ENCODE measurements at places on chromosomes 3 and 15.

- DNase-seq, result no peak
Observed at GRCh38 chr3:140276703-140277102, 341.7 kb downstream of the CLSTN2 start.

DNA sequence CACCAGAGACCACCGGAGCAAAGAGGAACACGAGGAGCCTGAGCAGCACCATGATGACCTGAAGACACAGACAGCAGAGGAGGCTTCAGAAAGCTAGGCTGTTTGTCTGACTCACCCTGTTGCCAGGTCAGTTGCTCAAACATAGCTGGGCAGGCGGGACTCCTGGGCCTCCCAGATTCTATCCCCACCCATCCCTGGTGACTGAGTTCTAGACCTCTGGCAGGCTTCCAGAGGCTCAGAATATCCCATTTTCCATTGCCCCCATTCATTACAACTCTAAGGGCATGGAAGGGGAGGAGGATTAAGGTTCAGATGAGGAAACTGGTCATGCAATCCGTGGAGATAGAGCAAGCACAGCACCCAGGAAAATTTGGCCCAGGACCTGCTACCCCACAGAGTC, at the start of gene CDHR4:
Gene CDHR4 (minus strand): TSS at position 113 of the 400 bp plus-strand sequence. CDS start 61 bp downstream, at position 52.
- DNase-seq, result peak; percentile 52

- DNase-seq, result no peak
Observed at GRCh38 chr3:6062261-6063187, 798.4 kb upstream of the GRM7 start.

GRCh38 chr3:87298111-87298718, 21.8 kb upstream of the POU1F1 start:
- DNase-seq, result no peak

GRCh38 chr3:16511681-16512434, 1.6 kb downstream of the RFTN1 start:
- DNase-seq, result no peak

DNA sequence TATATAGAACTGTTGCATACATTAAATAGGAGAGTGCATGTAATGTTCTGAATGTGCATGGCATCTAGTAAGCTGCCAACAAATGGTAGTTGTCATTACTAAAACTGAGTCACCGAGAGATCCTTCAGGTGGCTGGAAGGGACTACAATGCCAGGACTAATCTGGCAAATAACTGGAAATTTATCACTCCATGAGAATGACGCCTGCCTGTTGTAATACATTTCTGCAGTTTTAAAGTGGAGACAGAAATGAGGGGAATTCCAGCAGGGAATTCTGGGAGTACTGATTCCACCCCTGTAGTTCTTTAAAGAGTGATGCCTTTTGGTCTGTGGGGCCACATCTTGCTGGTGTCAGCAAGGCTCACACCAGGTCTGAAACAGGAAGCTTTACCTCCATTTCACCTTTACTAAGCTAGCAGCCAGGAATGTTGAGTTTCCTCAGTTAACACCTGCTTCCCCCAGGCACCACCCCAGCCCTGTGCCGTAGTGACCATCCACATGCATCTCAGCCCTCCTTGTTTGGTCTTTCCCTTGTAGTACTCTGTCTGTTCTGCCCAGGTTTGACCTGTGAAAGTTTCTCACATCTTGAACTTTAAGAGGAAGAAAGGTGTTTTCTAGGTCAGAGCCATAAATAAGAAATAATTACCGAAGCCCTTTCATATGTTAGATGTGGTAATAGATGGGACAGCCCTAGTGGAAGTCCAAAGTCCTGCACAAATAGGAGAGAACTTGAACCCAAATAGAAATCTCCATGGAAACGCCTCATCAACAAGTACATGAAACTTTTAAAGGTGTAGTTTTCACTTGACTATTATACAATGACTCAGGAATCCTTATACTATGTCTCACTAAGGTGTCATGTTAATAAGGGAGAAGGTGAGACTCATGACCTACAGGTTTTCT, 56.7 kb upstream of the LMOD3 start:
- no peak for DNase-seq

DNA sequence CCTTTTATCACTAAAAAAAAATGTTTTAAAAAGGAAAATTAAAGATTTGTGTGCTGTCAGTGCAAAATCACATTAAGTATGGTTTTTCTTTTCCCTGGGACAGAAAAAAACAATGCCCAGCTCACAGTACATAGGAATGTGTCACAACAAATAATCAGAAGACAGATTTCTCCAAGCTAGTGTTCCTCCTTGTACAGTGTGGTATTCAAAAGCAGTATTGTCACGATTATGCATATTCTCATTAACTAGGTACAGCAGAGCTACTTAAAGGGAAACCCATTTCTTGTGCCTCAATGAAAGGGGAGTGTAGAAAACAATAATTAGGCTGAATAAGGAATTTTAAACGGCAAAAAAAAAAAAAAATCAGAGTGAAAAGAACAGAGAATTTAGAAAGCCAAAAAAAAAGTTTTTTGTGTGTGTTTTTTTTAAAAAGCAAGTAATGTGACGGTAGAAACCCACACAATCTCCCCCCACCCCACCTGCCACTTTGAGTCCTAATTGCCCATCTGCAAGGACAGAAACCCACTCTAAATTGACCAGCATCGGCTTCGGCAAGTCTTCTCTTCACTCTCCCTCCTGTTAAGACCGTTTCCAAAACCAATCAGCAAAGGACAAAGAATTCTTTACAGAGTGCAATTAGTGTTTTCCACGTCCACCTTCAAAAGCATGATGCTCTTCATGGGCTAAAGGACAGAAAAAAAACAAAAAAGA, 41.0 kb downstream of the EIF4E3 start:
- no peak for DNase-seq

DNA sequence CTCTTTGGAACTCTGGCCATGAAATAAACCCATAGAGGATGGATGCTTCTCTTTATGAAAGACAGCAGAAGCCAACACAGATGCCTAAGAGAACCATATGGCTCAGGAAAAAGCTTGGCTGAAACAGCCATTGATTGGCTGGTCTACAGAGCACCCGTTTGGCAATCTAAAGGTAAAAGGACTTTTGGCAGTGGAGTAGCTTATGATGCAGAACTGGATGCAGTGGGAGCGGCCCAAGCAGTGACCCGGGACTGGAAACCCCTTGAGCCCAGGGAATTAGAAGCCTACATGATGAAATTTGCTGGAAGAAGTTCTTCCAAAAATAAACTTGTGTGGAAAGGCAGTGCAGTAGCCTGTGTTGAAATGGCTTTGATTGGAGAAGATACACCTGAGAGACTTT, 360.2 kb downstream of the NR2F2 start:
- DNase-seq, result no peak

DNA sequence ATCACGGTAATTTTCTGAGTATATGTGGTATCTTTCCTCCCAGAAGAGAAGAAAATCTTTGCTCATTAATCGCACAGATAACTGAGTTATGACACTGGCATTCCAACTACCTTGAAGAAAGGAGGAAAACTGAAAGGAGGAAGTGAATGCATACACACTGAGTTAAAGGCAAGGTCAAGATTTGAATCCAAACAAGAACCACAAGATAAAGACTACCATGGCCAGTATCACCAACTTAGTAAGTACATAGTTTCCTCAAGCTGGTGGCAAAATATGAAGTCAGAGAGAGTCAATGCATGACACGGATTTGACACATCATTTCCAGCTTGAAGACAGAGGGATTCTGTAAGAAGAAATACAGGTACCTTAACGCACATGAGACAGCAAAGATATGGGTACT, 287.5 kb downstream of the ULK4 start:
- DNase-seq, result no peak

GRCh38 chr15:88630141-88630721, 8.6 kb upstream of the ISG20 start:
- DNase-seq, result no peak

- no peak for DNase-seq
Observed at GRCh38 chr3:143977341-143978262, 6.0 kb downstream of the DIPK2A start.

DNA sequence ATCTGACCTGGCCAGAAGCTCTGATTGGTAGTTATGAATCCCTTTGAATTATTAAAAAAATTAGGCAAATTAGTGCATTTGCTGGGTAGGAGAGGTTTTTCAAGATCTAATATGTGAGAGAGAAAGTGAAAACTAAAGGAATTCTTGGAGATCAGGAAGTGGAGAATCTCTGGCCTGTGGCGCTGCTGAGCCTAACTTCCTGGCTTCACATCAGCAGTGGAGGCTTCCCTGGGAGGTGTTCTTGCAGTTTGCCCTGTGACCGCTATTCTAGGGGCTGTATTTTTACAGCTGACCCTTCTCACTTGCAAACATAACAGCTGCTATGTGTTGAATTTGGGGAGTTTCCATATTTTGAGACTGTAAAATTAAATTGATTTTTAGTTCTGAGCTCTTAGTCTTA, 166.4 kb downstream of the ATG7 start:
- DNase-seq, result no peak

- no peak for DNase-seq
Observed at GRCh38 chr3:45021524-45022297, 4.4 kb upstream of the CLEC3B start.

GRCh38 chr15:58980351-58980939, 7.0 kb upstream of the RNF111 start:
- no peak for DNase-seq

DNA sequence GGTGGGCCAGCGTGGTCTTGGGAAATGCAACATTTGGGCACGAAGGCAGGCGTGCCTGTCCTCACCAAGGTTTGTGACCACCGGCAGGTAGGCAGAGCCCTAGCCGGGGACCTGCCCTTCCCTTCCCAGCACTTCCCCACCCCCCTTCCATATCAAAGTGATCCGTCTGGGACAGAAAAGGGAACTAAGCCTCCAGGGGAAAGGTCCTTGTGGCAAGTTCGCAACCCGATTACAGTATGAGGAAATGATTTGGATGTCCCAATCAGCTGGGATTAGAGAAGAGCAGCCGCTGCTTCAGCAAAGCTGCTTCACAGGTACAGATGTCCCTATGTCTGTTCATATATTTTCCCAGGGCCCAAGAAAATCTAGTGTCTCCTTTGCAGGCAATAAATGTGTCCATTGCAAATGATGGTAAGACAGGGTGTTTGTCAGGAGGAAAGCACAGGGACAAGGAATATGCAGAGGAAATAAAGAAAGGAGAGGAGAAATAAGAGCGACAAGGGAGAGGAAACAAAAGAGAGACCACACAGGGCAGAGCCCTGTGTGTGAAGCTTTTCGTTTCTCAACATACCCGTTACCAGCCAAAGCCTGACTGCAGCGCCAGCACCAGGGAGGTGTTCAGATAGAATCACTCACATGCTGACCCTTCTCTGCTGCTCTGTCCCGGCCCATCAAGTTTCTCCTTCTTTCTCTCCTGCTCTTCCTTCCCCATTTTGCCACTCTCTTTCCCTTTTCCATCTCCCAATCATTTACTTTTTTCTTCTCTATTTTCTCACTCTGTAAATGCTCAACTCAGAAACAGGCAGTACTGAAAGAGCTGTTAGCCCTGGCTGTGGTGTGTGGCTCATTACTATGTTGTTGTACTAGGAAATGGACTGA, 17.4 kb upstream of the SECISBP2L start:
- no peak for DNase-seq

DNA sequence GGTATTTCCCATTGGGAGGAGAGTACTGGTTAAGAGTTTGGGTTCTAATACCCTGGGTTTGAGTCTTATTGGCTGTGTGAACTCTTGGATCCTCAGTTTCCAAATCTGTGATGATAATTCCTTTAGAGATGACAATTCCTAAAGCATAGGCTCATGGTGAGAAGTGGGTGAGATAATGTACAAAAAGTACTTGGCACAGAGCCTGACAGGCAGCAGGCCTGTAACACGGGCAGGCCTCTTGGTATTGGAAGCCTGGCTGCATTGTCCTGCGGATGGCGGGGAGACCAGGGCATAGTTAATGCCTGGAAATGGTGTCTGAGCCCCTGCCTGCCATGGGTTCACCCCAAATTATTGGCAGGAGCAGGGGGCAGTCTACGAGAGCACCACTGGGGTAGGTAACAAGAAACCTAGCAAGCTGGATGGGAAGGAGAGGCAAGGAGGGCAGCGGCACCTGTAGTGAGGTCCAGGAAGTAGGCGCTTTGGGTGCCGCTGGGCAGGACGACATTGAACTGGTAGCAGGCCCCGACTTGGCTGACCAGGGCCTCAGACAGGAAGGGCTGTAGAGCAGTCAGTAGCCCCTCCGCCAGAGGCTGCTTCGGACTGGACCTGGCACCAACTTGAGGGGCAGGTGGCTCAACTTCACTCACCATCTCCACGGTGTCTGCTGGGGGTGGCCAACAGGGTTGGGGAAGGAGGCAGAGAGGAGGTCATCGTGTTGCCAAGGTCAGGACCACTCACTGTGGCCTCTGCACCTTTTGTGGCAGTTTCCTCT, 7.7 kb downstream of the STOML1 start:
- DNase-seq, result no peak

DNA sequence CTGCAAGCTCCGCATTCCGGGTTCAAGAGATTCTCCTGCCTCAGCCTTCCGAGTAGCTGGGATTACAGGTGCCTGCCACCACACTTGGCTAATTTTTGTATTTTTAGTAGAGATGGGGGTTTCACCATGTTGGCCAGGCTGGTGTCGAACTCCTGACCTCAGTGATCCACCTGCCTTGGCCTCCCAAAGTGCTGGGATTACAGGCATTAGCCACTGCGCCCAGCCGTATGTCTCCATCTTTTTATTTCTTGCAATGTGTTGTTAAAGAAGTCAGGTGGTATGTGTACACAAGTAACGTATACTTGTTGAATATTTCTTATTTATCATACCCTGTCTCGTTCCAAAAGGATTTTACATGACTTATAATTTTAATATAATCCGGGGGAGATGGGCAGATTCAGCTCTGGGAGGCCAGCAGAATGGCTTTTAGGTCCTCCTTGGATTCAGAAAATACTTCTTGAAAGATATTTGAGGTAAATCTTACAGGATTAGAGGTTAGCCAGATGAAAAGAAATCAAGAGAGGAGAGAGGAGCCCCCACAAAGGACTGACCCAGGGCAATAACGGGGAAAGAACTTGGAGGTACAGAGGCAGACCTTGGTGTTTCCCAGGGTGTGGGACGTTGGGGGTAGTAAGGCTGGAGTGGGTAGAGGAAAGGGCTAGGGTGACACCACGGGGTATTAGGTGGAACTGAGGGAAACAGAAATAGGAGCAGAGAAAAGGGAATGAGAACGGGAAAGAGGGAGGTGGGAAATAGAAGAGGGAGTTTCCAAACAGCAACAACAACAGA, 27.2 kb upstream of the MUC20 start:
- peak; percentile 14 for DNase-seq

DNA sequence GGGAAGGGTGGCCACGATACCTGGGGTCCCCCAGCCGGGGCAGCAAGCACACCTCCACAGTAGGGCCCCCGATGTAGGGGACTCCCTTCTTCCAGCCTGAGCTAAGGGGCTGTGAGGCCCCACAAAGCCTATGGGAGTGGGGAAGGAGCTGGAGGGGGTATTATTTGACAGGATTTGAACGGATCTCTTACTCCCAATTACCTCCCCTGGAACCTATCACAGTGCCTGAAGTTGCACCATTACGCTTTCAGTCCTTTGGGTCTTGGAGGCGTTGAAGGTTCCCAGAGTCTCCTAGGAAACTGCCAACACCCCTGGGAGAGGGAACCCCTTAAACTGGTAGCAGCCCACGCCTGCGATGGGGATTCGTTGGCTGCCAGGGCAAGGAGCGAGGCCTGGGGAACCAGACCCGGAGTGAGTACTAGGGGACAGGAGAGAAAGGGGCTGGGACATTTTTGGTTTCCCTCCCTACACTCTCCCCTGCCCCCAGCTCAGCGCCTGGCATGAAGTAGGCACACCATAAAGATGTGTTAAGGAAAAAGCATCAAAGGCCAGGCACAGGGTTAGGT, 409 bp upstream of the LHFPL4 start:
- peak; percentile 58 for DNase-seq

- DNase-seq, result no peak
Observed at GRCh38 chr3:126528800-126529541, 5.0 kb downstream of the CHST13 start.
